Activated naive CD8-positive, alpha-beta T cell treated with anti-CD3 and anti-CD28 coated beads, Interleukin-2, amount 50 U/mL, for 24 hours (primary cell): ENCODE measurements at places on chromosomes 3 and 15.

DNA sequence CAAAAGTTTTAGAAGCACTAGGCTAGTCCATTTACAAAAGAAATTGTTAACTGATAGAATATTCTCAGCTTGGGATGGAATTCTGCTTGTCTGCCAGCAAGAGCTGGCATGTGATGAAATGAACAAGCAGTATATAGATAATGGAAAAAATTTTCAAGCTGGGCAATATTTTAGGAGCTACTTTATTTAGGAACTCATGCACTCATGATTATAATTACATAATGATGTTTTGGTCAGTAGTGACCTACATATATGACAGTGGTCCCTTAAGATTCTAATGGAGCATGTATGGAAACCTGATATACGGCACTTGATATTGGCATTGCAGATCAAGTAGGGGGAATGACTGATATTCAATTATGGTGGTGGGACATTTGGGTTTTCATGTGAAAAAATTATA, 6.1 kb downstream of the EAF1 start:
- DNase-seq = no peak

- DNase-seq = no peak
Measured at GRCh38 chr3:170734043-170734734, 135.8 kb downstream of the RPL22L1 start.

- no peak for DNase-seq
Measured at GRCh38 chr15:60469893-60470641, 8.9 kb downstream of the ICE2 start.

DNA sequence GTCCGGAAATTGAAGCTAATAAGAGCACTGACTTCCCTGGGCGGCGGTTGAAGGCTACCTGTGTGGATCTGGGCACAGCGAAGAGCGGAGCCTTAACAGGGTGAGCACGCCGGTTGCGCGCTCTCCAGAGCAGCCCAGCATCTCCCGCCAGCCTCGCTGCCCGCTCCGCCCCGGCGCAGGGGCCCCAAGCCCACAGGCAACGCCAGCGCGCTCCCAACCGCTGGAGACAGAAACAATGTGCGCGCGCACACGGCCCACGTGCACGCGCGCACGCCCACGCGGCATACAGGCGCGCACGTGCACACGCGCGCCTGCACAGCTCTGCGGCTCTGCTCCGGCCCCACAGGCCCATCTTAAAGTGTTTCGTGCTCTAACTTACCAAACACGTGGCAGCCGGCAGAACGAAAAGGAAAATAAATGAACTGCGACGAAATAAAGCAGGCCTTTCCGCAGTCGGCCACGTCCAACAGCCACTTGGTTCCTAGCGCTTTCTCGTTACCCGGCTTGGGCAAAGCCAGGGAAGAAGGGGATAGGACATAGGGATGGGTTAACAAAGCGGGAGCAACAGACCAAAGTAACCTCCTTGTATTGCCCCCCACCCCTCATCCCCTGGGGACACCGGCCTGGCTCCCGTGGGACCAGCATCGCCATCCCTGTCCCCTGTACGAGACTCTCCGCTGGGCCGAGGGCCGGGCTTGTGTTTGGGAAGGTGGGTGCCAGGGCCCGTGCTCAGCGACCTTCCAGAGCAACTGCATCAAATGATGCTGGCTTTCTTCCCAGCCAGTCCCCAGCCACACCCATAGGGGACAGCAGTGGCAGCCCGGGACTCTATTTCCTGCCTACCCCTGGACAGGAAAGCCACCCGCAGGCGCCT, 203.7 kb downstream of the ABHD5 start:
- peak; percentile 49 for DNase-seq
